Activated T-helper 17 cell treated with anti-CD3 and anti-CD28 coated beads, Interleukin-2, amount 50 U/mL, for 72 hours (primary cell): ENCODE measurements at places on chromosomes 1 and 21. TPM values are rescaled to one million over a fixed set of nuclear protein-coding genes. Genes with fewer than 3 reads are reported as not detected.

SPRR2F gene
- total RNA-seq = not detected

DNA sequence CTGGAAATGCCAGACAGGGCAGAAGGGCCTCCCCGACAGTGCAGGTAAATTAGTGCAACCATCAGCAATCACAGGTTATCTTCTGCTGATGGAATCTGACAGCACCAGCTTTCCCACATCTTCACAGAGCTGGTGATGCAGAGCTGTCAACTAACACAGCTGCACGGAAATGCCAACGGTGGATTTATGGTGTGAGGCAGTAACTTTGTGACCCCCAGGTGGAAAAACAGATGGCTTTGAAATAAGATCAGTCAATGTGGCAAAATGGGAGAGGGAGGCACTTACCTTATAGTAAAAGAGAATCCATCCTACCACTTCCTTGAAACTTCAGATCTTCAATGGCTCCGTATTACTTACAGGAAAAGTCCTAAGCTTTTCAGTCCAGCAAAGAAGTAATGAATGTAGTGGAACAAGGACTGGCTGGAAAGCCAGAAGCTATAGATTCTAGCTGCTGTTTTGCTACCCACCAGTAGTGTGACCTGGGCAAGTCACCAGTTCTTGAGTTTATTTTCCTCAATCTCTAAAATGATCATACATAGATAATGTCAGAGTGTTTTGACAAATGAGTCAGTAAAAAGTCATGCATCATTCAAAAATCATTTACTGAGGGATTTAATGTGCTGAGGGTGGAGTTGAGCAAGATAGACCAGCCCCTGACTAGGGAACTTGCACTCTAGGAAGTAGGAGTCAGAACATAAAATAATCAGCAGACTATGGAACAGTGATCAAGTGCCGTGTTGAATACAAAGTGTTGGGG lies 245.7 kb upstream of the JUN start:
- ATAC-seq = no peak

DNA sequence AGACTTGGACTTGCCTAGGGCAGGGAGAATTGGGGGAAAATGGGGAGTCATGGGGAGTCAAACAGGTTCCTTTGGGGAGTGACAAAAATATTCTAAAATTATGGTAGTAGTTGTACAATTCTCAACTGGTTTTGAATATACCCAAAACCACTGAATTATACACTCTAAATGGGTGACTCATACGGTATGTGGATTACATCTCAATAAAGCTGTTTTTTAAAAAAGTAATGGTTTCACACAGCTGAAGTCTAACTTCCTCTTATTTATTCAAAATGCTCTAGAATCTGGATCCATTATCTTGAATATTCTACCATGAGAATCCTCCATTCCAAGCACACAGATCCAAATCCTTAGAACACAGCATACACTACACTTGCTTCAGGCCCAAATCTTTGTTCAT lies 11.1 kb downstream of the EIF4G3 start:
- ATAC-seq = peak; percentile 59

DNA sequence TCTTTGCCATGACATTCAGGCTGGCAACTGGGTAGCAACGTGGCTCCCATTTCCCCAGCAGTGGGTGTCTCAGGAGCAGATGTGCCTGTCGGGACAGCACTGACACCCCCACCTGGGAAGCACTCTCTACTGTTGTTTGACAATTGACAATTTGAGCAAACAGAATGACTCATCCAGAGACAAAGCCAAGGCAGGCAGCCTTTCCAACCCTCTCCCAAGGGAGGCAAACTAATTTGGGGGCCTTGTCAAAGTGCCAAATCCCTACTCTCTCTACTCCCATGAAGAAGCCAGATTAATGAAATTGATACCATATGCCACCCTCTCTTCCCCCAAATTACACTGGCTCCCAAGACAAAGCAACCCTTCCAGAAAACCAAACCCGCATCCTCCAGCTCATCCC lies 65.6 kb downstream of the GRIK3 start:
- ATAC-seq = no peak

- ATAC-seq = peak; percentile 63
Measured at GRCh38 chr1:203038217-203038741, 12.0 kb downstream of the PPFIA4 start.

DNA sequence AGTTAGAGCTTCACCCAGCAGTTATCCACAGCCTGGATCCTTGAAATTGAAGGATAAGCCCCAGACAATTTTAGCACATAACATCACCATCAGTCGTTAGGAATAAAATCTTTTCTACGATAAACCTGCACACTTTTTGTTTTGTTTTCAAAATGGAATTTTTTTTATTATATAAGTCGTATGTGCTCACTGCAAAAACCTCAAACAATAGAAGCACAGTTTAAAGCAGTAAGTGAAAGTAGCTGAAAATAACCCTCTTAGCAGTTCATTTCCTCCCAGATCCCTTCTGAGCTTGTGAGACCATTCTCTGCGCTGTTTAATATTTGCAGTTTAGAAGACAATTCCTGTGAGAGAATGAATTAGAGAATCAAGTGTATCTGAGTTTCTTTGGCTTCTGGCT lies 38.3 kb downstream of the ELK4 start:
- no peak for ATAC-seq
